ENCODE measurements at places on chromosomes 7 and 10. TPM values are rescaled to one million over a fixed set of nuclear protein-coding genes. Genes with fewer than 3 reads are reported as not detected.

Gene PRPS1L1
- total RNA-seq = not detected

Gene ENO4
- 1.4 TPM for total RNA-seq

Gene ATP6V1F
- total RNA-seq = 76.7 TPM

Gene GRID2IP
- not detected for total RNA-seq

Gene KNDC1
- 0.41 TPM for total RNA-seq

Gene PANK1
- 5.2 TPM for total RNA-seq

Gene PAX4
- total RNA-seq = not detected

Gene CYP3A4
- total RNA-seq = not detected

Gene SFRP4
- 171 TPM for total RNA-seq

Gene RPP38
- total RNA-seq = 11.4 TPM

Gene LIPN
- not detected for total RNA-seq

Gene NPFFR1
- not detected for total RNA-seq

GRCh38 chr7:129502708-129503685 is 666 bp downstream of the SMKR1 start:
- no peak for DNase-seq

- DNase-seq = no peak
Observed at GRCh38 chr10:130392031-130392430, 255.8 kb downstream of the GLRX3 start.

- DNase-seq = no peak
Observed at GRCh38 chr10:11719496-11720259, 22.5 kb upstream of the ECHDC3 start.

- DNase-seq = peak; percentile 49
Observed at GRCh38 chr10:70847659-70848360, 32.1 kb downstream of the SGPL1 start.

DNA sequence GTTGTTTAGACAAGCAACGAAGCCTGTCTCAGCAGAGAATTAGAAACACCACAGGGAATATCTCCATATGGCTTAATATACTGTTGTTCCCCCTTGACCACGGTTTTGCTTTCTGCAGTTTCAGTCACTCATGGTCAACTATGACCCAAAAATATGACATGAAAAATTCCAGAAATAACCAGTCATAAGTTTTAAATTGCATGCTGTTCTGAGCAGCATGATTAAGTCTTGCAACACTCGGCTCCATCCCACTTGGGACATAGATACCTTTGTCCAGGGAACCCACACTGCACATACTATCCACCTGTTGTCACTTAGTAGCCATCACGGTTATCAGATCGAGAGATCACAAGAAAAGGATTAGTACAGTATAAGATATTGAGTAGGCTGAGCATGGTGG is 60.7 kb upstream of the FOXK1 start:
- peak; percentile 13 for DNase-seq

DNA sequence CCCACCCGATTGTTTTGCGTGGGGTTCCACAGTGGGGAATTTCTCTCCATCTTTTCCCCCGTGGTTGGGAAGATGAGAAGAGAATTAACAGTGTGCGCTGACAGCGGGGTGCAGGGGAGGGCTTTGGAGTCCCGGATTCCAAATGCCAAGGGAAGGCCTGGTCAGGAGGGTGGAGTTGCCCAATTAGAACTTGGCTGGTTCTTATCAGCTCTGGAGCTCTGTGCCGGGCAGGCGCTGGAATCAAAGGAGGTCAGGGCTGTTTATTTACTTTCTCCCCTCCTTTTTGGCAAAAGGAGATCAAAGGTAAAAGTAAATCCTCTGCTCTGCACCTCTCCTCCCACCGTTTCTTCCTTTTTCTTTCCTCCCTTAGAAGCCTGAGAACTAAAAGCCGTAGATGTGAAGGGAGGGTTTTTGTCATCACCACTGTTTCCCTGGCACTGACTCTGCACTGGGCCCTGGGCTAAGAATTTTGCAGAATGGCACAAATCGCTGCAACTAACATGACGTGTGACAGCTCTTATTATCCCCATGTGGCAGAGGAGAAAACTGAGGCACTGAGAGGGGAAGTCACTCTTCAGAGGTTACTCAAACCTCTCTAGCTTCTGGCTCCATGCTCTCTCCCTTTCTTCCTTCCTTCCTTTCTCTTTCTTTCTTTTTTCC is 95.2 kb upstream of the ZNF716 start:
- DNase-seq = no peak

DNA sequence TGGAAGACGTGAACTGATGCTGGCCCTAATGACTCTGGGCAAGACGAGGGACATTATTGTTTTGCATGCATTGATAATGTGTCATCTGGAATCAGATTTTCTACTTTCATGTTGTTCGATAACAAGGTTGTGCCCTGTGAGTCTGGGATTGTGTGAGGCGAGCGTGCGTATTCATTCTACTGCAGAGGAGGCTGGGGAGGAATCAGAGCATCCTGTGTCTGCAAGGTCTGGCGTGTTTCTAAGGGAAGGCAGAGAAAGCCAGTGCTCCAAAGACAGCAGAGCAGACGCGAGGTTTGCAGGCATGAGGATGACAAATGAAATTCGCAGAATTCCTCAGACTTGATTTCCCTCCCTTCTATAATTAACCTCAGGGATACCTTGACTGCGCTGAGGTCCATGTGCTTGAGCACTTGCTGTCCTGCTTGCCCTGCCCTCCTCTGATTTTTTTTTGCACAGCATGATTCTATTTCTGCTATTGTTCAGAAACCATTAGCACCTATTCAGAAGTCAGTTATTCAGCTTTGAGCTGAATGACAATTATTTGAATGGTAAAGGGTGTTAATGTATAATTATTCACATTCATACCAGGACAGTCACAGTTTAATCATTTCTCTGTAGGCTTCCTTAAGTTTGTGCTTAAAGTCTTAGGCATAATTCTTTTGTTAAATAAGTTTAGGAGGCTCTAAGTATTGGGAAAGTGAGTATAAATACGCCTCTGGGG is 233.6 kb downstream of the EBF3 start:
- no peak for DNase-seq

DNA sequence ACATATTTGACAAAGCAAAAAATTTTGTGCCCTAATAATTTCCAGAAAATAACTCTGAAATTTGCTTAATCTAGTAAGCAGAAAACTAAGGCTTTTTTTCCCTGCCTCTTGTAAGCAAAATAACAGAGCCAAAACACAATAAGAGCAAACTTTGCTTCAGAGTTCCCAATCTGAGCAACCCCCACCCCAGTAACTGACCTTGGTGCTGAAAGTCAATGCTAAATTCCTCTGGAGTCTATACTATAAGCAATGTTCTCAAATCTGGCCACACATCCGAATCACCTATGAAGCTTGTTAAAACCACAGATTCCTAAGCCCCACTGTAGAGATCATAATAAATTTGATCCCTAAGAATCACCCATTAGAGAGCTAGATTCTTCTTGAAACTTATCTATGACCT is 150.5 kb downstream of the ELAPOR2 start:
- peak; percentile 12 for DNase-seq

GRCh38 chr10:20709708-20710107 is 187.4 kb downstream of the NEBL start:
- DNase-seq = no peak

- DNase-seq = peak; percentile 44
Observed at GRCh38 chr10:91909117-91909677, at the start of gene FGFBP3. Gene FGFBP3 (minus strand): TSS chr10:91909486. CDS start chr10:91908969, 517 bp downstream.

- no peak for DNase-seq
Observed at GRCh38 chr7:6637544-6638229, 569 bp downstream of the ZNF316 start.

DNA sequence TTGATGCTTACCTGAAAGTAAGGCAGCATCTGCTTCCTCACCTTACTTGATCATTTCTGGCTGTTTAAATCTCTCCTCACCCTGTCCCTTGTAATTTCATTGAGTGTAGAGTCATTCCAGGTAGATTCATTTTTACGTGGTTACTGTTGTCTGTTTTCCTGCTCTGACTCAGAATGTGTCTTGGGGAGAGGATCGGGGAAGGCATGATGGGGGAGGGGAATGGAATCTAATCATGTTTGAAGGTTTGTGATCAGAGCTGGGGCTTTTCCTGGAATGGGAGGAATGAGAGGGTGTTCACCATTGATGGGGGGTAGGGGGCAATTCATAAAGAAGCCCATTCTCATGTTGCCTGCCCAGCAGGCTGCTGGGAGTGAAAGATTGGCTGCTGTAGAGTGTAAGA is 18.7 kb downstream of the SEC24C start:
- DNase-seq = no peak

DNA sequence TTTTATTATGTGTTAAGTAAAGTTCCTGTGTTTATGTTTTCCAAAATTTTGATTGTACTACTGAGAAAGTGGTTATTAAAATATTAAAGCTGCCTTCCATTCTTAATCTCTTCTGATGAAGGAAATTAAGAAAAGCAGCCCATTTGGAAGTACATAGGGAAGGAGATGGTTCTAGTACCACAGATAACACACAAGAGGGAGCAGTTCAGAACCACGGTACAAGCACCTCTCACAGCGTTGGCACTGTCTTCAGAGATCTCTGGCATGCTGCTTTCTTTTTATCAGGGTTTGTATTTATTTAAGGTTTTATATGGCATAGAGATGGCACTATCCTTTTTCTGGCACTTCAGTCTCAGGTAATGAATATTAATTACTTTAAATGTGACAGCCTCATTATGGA is 111.6 kb downstream of the PHTF2 start:
- no peak for DNase-seq

- no peak for DNase-seq
Observed at GRCh38 chr7:43884209-43884608, 14.9 kb upstream of the MRPS24 start.

GRCh38 chr10:51170518-51171245 is 96.4 kb downstream of the PRKG1 start:
- peak; percentile 41 for DNase-seq

GRCh38 chr10:29874606-29875269 is 184.6 kb downstream of the JCAD start:
- DNase-seq = peak; percentile 82
